ENCODE measurements at places on chromosomes 2 and 18.
A peak's percentile ranks its signal among the peaks of the same experiment; 100 is the strongest.

GRCh38 chr2:101362316-101362715, 25.0 kb downstream of the CREG2 start:
- DNase-seq: no peak

DNA sequence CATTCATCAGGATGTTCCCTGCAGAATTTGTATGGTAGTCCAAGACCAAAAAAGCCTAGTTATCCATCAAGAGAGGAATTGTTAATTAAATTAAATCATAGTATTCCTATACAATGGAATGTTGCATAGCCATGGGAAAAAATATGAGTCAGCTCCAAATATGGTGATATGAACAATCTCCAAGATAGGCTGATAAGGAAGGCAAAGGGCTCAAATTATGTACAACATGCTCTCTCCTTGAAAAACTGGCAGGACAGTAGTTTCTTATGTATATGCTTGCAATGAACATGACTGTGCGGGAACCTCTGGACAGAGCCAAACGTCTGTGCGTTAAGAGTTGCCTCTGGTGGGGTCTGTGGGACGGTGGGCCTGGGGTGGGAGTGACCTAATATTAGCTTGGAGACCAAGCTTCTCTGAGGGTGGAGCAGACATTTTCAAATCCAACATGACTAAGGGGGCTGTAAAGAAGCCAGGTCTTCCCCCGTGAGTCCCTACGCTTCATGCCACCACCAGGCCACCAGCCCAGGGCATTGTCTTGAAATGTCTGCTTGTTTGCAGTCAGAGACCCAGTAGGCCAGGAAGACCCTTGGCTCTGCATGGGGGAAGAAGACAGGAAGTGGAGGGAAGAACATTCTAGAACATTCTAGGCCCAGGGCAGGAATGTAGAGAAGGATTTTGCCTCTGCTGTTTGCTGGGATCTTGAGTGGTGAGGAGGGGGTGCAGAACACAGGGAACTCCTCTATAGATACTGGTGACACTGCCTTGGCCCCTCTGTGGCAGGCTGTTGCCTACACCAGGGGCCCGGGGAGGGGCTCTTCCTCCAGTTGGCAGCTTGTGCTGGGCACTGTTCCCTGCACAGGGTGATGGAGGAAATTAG, 244.0 kb upstream of the HS6ST1 start:
- DNase-seq: no peak

- no peak for DNase-seq
Observed at GRCh38 chr18:54327818-54328217, 29.8 kb downstream of the STARD6 start.

- no peak for DNase-seq
Observed at GRCh38 chr2:96099861-96100798, 16.2 kb downstream of the ADRA2B start.

- DNase-seq: no peak
Observed at GRCh38 chr2:100742277-100743254, 77.4 kb upstream of the NPAS2 start.

GRCh38 chr2:23617811-23618215, 232.8 kb downstream of the KLHL29 start:
- peak; percentile 61 for DNase-seq

GRCh38 chr2:42223855-42224268, 54.7 kb downstream of the EML4 start:
- no peak for DNase-seq

- DNase-seq: no peak
Observed at GRCh38 chr2:128654408-128654807, 335.7 kb upstream of the HS6ST1 start.

GRCh38 chr2:48824116-48824515, 68.6 kb upstream of the LHCGR start:
- no peak for DNase-seq

- no peak for DNase-seq
Observed at GRCh38 chr2:127067620-127068350, 39.2 kb downstream of the BIN1 start.

DNA sequence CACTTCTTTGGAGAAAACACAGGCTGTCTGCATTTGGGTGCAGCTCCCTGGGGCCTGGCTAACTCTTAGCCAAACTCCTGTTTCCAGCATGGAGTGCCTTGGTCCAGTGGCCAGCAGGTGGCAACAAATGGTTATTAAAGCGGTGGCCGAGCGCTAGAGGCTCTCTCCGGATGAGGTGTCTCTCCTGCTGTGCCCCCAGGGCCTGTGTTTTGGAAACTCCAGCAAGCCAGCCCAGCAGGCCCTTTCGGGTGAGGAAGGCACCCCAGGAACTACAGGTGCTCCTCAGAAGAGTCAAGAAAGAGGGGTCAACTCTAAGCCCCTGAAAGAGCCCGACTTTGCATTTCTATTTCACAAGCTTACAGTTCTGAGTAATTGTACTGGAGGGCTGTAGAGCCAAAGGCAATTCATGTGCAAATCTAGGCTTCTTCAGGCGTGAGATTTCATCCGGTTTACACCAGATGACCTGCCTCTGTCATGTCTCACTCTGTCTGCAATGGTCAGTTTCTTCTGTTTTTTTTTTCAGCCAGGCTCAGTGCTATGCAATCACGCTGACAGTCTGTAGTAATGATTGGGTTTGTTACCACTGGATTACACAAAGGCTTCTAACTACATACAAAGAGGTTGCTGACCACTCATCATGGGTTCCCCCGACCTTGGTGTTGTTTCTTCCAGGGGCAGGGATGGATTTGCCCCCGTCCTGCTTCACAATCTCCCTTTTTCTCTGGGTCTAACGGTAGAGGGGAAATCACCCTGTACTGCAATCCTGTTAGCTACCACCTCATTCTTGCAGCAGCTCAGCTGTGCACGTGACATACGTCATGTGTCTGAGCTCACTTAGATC, 7.6 kb upstream of the CHRNA1 start:
- no peak for DNase-seq

GRCh38 chr2:233811087-233811486, 33.0 kb downstream of the MROH2A start:
- peak; percentile 52 for DNase-seq

DNA sequence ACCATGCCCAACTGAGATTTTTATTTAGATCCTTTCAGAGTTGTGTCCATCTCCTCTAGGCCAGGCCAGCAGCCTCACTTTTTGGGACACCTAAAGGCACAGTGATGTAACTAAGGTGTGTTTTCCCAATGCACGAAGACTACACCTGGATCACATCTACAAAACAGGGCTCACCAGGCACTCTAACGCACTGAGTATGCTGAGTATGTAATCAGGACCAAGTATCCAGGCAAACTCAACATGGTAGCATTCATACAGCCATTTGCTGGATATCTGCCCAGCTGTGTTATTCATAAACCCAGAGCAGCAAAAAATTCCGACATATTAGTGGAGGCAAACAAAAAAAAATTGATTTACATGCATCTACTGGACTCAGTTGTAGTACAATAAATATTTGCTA, 33.8 kb downstream of the LPIN2 start:
- DNase-seq: no peak

DNA sequence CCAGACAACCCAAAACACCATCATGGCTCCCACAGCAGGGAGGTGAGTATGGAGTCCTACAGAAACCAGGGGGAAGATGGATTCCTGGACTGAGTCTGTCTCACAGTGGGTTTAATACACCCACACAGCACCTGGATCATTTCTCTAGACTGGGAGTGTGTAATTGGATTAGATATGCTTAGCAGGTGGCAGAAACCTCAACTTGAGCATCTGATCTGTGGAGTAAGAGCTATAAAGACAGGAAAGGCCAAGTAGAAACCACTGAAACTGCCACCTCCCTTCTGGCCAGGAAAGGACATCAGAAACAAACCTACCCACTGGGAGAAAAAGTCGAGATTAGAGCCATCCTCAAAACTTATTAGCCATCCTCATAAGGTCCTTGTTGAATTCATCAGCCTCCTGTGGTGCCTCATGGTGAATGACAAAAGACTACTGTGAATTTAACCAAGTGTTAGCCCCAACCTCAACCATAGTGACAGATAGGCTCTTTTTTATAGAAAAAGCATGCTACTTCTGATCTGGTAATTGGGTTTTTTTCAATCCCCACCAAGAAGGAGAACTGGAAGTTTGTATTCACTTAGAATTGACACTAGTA, 28.1 kb upstream of the CHST9 start:
- no peak for DNase-seq

- no peak for DNase-seq
Observed at GRCh38 chr2:44759823-44760222, 181.7 kb upstream of the SIX3 start.

- no peak for DNase-seq
Observed at GRCh38 chr2:9820020-9820973, 23.0 kb upstream of the TAF1B start.

GRCh38 chr2:230018153-230018552, 50.6 kb downstream of the SLC16A14 start:
- DNase-seq: no peak

- DNase-seq: no peak
Observed at GRCh38 chr2:166610913-166611305, 116.9 kb upstream of the SCN7A start.

- no peak for DNase-seq
Observed at GRCh38 chr2:232927793-232928550, 57.9 kb downstream of the SNORC start.

DNA sequence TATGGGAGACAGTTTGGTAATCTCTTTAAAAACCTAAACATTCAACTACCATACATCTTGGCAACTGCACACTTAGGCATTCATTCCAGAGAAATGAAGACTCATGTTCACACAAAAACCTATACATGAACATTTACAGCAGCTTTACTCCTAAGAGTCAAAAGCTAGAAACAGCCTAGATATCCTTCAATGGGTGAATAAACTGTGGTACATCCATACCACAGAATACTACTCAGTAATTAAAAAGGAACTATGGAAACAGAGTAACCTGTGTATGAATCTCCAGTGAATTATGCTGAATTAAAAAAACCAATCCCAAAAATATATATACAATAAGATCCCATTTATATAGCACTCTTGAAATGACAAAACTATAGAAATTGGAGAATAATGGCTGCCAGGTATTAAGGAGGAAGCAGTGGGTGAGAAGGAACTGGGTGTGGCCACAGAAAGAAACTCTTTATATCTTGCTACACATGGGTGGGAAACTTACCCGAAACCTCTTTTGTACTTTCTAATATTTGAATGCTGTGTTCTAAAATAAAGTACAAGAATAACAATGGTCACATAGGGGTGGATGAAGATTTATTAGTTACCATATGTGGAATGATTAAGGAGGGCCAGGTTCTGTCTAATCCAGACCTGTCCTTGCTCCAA, 13.7 kb downstream of the SESTD1 start:
- DNase-seq: no peak

GRCh38 chr2:27664622-27665363, 1.1 kb downstream of the SLC4A1AP start:
- DNase-seq: no peak

DNA sequence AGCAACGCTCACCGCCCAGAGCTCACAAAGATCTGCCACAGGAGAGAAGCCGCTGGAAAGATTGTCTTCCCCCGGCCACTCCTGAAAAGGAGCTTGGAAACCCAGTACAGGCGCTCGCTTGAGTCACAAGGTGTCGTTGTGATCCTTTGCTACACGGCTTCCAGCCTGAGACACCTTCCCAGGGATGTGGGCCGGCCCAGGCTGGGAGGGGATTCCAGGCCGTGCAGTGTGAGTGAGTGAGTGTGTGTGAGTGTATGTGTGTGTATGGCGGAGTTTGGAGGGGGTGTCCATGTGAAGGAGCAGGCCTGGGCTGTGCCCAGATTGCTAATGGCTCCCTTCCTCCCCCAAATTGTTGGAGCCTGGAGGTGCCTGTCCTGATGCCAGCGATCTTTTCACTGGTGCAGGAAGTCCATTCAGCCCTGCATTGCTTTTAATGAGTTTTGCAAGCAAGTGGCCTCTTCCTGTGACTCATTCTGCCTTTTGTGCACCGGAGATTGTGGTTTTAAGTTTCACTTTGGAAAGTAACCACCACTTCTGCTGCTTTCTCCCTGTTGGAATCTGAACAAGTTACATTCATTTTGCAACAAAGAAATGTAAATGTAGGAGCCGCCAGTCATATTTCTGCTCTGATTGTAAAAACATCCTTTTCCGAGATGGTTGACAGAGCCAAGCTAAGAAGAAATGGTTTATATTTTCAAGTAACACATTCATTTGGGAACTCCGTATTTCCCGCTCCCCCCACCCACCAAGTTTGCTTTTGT, 83.7 kb downstream of the LPIN1 start:
- DNase-seq: no peak

DNA sequence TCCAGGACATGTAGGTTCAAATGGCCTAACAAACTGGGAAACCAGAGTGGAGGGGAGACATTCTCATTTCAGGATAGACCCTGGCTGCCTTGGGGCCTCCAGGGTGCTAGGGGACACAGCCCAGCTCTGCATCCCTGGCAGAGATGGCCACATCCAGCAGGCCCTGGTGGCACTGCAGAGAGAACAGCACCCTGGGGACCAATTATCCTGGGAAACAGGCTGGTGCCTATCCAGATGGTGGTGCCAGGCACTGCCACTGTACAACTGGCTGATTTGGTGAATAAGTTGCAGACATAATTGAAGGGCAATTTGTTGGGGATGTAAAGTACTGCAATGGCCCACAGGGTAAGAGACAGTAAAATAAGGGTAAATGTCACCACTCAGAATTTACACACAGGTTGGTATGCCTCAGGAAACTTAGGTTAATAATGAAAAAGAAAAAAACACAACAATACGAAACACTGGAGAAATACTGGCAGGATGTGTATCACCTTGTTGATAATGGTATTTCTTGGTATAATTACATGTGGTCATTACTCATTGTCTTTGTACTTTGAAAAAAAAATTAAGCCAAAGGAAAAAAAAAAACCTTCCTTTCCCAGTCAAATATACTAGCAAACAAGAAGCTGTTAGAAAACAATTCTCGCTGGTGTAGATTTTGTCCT, 12.8 kb upstream of the SFTPB start:
- DNase-seq: peak; percentile 36

- no peak for DNase-seq
Observed at GRCh38 chr2:60847854-60848253, 33.5 kb upstream of the REL start.

DNA sequence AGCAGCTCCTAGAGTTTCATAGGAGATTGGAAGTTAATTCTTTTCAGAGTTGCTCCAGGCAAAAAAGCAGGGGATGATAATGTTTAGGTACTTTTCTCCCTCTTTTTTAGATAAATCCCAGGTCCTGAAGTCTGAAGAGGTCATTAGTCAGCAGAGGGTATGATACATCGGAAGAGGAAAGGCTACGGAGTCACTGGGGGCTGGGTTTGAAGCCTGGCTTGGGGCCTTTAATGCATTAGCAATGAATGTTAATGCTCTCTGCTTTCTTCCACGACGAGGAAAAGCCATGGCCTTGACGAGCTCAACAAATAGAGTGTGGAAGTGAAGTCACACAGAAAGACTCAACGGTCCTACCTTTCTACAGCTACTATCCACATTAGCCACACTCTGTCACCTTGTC, 235.1 kb downstream of the NCKAP5 start:
- DNase-seq: no peak

GRCh38 chr2:39584283-39584965, 81.3 kb upstream of the TMEM178A start:
- DNase-seq: no peak

DNA sequence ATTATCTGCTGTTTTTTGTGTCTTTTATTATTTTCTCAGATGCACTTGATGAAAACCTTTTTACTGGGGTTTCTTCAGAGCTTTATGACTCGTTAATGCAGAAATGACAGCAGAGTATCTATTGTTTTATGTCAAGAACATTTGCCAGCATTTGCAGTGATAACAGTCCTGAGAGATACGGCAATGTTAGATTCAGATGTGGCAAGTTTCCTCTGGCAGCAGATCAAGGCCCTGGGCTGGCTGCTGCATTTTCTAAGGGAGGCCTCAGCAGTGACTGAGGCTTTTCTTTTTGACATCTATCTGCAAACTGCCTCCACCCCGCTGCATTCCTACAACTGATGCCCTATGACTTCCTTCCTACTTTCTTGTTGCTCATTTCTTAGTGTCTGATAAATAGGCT, 40.2 kb downstream of the EFEMP1 start:
- DNase-seq: no peak

GRCh38 chr2:206521115-206521514, 77.8 kb downstream of the ADAM23 start:
- DNase-seq: no peak

All from chondrocyte (in vitro differentiated cells).